Activated CD4-positive, alpha-beta memory T cell treated with anti-CD3 and anti-CD28 coated beads, Interleukin-2, amount 10 ng/mL, durations not matched to agents 7 days and 5 days (primary cell): ENCODE measurements at places on chromosomes 7 and 10. TPM values are rescaled to one million over a fixed set of nuclear protein-coding genes. Genes with fewer than 3 reads are reported as not detected.

The ALDH18A1 gene
- total RNA-seq = 44.7 TPM

The ZNF438 gene
- 6.5 TPM for total RNA-seq

The SEMA3E gene
- not detected for total RNA-seq

The ATP5F1C gene
- 278 TPM for total RNA-seq

The LDB1 gene
- 83.1 TPM for total RNA-seq

The PLCE1 gene
- 0.03 TPM for total RNA-seq

The OR2A12 gene
- not detected for total RNA-seq

DNA sequence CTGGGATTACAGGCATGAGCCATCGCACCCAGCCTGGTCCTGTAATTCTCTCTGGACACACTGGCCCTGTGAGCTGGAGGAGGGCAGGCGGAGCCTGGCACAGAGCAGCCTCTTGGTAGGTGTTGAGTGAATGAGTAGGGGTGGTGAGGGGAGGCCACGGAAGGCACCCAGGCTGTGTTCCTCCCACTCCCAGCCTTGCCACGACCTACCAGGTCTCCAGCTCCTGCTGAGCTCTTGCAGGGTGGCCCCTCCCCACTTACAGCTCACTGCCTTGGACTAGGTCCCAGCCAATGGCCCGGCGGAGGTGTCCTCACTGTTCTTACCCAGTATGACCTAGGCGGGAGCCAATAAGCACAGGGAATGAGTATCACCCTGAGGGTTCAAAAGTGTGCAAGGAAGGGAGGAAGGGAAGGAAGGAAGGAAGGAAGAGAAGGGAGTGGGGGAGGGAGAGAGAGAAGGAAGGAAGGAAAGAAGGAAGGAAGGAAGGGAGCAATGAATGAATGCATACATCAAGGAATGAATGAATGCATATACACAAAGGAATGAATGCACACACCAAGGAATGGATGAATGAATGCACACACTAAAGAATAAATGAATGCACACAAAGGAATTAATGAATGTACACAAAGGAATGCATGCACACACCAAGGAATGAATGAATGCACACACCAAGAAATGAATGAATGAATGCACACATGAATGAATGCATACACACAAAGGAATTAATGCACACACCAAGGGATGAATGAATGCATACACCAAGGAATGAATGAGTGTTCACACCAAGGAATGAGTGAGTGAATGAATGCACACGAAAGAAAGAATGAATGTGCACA is 45.5 kb downstream of the GTF2IRD1 start:
- no peak for DNase-seq
- no peaks in the 10 kb centered on the region for H3K4me1 ChIP-seq
- no peaks in the 10 kb centered on the region for H3K36me3 ChIP-seq
- no peak overlapping the region for H3K4me3 ChIP-seq
- no peak overlapping the region for H3K27ac ChIP-seq

- H3K27me3 ChIP-seq = no peaks in the 10 kb centered on the region
- no peak overlapping the region for H3K4me3 ChIP-seq
- H3K36me3 ChIP-seq = no peaks in the 10 kb centered on the region
- DNase-seq = no peak
- H3K4me1 ChIP-seq = peaks cover 7% of the 10 kb centered on the region
Observed at GRCh38 chr10:11341283-11341960, 270.0 kb downstream of the USP6NL start.

- H3K36me3 ChIP-seq = no peaks in the 10 kb centered on the region
- no peaks in the 10 kb centered on the region for H3K27me3 ChIP-seq
- no peak overlapping the region for H3K4me3 ChIP-seq
Observed at GRCh38 chr7:155918720-155919390, 106.6 kb upstream of the SHH start.

GRCh38 chr7:105654095-105654686 is 72.9 kb upstream of the EFCAB10 start:
- no peak overlapping the region for H3K4me3 ChIP-seq
- DNase-seq = no peak
- H3K4me1 ChIP-seq = peaks cover 12% of the 10 kb centered on the region
- H3K36me3 ChIP-seq = peaks cover 20% of the 10 kb centered on the region
- no peak overlapping the region for H3K27ac ChIP-seq

DNA sequence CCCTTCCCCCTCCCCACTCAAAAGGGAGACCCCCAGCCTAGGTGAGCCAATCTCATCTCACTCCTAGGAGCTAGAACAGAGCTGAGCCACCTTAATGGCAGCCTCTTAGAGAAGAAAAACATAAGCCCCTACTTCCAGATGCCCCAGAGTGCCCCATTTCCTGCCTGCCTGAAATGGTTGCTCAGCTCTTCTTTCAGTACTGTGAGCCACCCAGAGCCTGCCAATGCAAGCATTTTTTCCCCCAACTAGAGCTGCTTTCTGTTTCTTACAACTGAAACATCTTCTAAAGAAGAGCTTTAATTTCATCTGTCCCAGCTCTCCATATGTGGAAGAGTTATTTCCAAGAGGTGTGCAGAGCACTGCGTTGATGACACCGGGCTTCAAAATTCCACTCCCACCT is 136.7 kb downstream of the PLPP4 start:
- H3K4me1 ChIP-seq = no peaks in the 10 kb centered on the region
- H3K4me3 ChIP-seq = no peak overlapping the region
- DNase-seq = no peak

- peaks cover 3% of the 10 kb centered on the region for H3K4me1 ChIP-seq
- no peaks in the 10 kb centered on the region for H3K36me3 ChIP-seq
- DNase-seq = no peak
- H3K4me3 ChIP-seq = no peak overlapping the region
Observed at GRCh38 chr7:133703547-133703946, 423.6 kb upstream of the LRGUK start.

GRCh38 chr10:103139803-103140202 is 53.3 kb downstream of the NT5C2 start:
- H3K4me3 ChIP-seq = no peak overlapping the region
- H3K4me1 ChIP-seq = peaks cover 2% of the 10 kb centered on the region
- no peak for DNase-seq
